ENCODE measurements at places on chromosomes 7 and 10.
A peak's percentile ranks its signal among the peaks of the same experiment; 100 is the strongest.

DNA sequence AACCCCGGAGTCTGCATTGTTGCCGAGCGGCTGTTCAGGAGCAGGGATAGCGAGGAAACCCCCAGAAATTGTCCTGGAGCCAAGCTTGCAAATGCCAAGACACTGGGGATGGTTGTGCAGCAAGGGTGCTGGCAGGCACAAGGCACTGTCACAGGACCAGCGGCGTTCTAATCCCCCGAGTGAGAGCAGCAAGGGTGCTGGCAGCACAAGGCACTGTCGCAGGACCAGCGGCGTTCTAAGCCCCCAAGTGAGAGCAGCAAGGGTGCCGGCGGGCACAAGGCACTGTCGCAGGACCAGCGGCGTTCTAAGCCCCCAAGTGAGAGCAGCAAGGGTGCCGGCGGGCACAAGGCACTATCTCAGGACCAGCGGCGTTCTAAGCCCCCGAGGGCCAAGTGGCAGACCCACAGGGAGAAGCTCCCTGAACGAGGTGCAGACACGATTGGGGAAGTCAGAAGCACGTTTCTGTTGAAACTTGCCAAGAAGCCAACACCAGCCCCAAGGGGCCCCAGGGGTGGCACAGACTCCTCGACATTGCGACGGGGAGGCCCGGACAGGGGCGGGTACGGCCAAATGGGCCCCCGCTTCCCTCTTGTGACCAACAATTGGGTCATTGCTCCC lies 40.4 kb upstream of the INPP5A start:
- no peak for DNase-seq

GRCh38 chr7:127819975-127820731 lies 168.2 kb downstream of the SND1 start:
- no peak for DNase-seq

DNA sequence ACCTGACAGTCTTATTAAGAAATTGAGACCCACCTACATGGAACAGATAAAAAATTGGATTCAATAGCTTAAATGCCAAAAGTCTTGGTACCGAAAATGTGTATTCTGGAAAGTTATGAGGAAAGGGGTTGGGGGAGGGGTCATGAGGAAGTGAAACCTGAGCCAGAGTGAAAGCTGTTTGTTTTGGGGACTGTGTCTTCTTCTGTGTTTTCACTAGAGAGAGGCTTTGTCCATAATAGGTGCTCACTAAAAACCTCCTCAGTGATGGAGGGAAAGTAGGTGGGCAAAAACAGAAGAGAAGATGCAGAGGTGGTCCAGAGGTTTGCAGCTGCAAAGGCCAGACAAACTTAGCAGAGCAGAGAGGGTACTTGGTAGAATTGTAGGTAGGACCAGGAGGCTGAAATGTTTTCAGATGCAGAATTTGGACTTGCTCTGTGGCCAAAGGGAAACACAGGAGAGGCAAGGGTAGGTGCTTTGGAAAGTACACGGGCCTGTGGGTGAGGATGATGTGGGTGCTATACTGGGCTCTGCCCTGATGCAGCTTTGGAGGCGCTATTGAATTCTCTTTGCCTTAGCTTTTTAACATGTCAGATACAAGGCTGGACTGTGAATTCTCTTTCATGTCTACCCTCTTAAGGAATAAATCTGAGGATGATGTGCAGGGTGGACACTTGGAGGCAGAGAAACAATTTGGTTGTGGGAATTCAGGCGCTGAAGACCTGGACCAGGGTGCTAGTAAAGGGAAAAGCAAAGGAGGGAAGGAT lies 254.6 kb downstream of the PTEN start:
- DNase-seq, result peak; percentile 7

- no peak for DNase-seq
Observed at GRCh38 chr7:111958896-111959295, 247.3 kb downstream of the DOCK4 start.

GRCh38 chr7:98996150-98996552 lies 117.8 kb downstream of the TRRAP start:
- DNase-seq, result no peak

- peak; percentile 72 for DNase-seq
Observed at GRCh38 chr7:39353615-39354376, 212.4 kb upstream of the YAE1 start.

DNA sequence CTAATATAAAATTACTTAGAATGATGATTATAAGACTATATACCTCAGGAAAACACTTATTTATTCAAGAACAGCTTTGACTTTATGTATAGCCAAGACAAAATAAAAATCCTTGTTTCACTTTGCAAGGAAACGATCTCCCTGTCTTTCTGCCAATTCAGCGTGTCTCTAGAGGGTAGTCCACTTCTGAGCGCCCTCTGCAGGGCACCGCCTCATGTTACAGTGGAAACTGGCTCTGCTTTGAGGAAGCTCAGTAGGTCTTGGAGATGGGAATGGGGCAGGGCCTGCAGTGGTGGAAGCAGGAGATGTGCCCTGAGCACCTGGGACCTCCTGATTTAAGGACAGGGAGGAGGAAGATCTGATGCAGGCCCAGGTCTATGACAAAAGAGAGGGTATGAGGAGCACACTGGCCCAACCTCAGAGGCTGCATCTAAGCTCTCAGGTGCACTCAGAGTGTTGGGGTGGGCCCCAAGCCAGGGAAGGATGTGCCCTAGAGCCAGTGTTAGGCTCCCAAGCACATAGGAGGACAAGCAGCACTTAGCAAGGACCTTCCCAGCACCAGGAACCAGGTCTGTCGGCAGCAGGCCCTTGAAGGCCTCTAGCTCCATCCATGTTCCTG lies 481.0 kb downstream of the TNS3 start:
- peak; percentile 18 for DNase-seq

- no peak for DNase-seq
Observed at GRCh38 chr10:44759122-44759521, 152.0 kb upstream of the TMEM72 start.

- DNase-seq, result no peak
Observed at GRCh38 chr7:123608991-123609882, 7.6 kb downstream of the ASB15 start.

DNA sequence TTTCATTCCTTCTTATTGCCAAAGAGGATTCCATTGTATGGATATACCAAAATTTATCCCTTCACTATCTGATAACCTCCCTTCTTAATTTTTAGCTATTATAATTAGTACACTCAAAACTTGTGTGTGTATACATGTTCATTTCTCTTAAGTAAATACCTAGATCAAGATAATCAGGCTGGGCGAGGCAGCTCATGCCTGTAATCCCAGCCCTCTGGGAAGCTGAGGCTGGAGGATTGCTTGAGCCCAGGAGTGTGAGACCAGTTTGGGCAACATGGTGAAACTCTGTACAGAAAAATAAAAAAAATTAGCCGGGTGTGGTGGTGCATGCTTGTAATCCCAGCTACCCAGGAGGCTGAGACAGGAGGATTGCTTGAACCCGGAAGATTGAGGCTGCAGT lies 15.8 kb upstream of the ACHE start:
- no peak for DNase-seq

GRCh38 chr10:74150204-74150989 lies at the start of gene AP3M1:
Gene AP3M1, minus strand, starts transcription at chr10:74150828. Its CDS starts 12,449 bp downstream, at chr10:74138379.
- peak; percentile 94 for DNase-seq

DNA sequence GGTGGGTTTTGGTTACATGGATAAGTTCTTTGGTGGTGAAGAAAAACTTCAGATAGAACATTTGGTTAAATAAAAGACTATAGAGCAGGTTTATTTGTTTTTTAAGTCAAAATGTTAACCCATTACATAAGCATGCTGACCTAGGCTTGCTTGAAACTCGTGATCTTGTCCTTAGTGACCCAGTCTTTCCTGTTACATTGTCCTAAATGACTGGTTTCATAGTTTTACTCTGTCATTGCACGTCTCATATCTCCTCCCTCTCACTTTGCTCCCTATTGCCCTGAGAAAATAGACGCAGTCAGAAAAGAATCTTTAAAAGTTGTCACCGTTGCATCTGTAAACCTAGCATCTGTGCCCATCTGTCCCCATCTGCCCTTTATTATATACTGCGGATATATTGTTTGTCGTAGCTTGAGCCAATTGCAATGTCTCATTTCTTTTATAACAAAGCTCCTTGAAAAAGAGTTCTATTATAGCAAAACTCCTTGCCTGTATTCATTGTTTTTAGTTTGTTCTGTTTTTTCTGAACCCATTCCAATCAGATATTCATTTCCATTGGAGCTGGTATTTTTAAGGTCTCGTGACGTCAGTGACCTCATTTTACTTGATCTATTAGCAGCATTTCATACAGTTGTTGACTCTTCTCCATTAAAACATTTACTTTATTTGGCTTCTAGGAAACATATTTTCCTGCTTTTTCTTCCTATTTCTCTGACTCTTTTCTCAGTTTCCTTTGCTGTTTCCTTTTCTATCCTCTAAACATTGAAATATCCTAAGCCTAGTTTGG lies 57.3 kb downstream of the HELLS start:
- DNase-seq, result no peak

DNA sequence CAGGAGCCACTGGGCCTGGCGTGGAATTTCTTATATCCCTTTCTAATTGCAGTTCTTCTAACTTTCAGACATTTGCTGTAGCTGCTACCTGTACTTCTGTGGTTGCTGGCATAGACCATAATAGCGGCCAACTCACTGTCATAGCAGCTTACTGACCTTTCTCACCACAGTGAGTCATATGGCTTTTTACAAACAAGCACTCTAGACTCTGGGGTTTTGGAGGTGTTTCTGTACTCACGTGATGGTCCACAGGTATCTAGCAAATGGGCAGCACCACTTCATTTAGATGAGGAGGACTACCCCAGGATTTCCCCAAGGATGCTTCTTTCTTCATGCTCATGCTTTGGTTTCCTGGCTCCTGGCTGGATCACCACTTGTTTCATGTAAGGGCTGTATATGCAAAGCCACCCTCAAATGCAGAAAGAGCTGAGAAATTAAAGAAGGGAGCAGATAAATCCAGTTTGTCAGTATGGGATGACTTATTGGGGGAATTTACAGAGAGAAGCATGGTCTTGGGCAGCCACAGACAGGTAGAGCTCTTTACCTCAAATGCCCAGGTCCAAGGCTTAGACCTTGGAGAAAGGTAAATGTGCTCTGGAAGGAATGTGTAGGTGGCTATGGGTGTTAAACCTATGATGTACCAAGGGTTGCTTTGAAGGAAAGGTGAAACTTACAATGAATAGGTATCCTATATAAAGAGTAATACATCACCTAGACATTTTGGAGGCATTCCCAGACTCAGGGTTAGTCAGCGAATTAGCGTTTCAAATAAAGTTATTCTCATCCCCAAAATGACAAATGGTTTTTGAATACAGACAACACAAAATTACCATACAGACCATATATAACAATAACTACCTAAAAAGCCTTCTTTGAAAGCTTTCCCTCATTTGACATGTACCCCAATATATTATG lies 15.9 kb upstream of the SLC25A16 start:
- no peak for DNase-seq

DNA sequence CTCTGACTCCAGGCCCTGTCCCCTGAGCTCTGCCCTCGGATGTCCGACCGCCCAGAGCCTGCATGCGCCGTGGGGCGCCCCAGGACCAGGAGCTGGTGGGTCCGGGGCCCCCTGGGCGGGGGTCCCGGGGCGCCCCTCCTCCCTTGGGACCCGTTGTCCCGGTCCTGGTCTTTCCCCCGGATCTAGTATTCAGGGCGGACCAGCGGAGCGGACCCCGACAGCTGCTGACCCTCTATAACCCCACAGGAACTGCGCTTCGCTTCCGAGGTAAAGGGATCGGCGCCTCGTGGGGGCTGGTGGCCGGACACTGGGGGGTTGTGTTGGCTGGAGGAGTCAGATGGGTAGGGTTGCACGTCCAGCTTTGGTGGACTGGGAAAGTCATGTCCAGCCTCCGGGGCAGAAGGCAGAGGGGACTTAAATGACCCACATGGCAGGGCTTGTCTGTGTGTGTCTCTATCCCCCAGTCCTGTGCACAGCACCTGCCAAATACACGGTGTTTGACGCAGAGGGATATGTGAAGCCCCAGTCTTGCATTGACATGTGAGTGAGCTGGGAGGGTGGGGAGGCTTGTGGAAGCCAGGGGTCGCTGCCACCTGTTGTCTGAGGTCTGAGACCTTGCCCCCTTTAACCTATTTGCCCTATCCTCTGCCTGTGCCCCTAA lies 520 bp downstream of the MOSPD3 start:
- no peak for DNase-seq

DNA sequence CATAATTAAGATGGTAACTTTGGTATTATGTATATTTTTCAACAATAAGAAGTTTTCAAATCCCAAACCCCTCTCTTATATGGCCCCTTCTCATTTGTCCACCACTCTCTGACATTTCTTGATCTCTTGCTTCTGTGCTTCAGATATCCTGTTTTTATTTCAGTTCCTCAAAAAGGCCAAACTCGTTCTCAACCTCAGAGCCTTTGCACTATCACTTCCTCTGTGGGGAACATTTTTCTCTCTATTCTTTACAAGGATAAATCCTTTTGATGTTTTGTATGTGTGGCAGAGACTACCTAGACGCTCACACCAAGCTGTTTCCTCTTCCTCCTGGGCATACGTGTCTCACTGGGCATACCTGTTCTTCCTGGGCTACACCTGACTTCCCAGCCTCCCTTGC lies 54.2 kb upstream of the FRMD4A start:
- no peak for DNase-seq

- no peak for DNase-seq
Observed at GRCh38 chr7:128701062-128701785, 29.1 kb downstream of the GARIN1A start.

- no peak for DNase-seq
Observed at GRCh38 chr10:44924261-44925040, 13.3 kb downstream of the TMEM72 start.

- no peak for DNase-seq
Observed at GRCh38 chr7:142508251-142508650, 241.0 kb upstream of the PRSS1 start.

GRCh38 chr7:40721342-40721949 lies 586.6 kb downstream of the SUGCT start:
- DNase-seq, result no peak

- no peak for DNase-seq
Observed at GRCh38 chr7:142876236-142876960, 9.1 kb downstream of the TRPV6 start.

GRCh38 chr10:132947843-132948242 lies 5.5 kb upstream of the CFAP46 start:
- no peak for DNase-seq

DNA sequence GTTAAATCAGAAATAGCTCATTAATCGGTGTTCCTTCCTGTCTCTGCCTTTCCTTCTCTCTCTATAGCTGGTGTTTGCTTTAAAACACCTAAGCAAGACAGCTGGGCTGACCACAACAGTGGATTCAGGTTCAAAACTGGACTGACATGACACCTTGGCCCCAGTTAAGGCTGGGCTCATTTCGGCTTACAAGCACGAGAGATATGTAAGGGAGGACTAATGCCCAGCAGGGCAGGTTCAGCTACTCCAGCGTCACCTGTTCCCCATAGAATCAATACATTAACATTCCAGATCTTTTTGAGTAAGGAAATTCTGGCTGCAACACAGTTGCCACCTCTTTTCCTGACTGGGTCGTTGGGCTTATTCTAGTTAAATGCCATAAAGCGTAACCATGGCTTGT lies 323.0 kb upstream of the AOAH start:
- DNase-seq, result peak; percentile 35

Data from NCI-H526 (cell line).